Vagina (tissue), 2 donors: ENCODE measurements at places on chromosomes 16 and 17.

DNA sequence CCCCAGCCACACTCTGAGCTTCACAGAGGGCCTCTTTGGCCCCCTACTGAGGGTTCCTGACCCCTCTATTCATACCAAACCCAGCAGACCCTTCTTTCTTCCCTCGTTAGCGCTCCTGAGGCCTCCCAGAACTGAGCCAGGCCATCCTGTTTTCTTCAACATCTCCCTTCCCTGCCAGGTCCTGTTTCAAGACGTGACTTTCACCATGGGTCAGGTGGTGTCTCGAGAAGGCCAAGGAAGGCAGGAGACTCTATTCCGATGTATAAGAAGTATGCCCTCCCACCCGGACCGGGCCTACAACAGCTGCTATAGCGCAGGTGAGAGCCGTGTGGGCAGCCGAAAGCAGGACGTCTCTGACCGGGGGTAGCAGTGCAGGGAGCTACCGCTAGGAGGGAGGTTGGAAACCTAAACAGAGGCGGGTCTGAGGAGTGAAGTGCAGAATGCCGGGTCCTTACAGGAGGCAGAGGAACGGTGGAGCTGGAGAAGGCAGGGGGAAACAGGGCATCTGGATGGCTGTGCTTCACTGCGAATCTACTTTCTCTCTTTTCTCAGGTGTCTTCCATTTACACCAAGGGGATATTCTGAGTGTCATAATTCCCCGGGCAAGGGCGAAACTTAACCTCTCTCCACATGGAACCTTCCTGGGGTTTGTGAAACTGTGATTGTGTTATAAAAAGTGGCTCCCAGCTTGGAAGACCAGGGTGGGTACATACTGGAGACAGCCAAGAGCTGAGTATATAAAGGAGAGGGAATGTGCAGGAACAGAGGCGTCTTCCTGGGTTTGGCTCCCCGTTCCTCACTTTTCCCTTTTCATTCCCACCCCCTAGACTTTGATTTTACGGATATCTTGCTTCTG lies 1.3 kb upstream of the SENP3 start:
- H3K27ac ChIP-seq: peak overlapping the region; percentile 88
- H3K4me1 ChIP-seq: peaks cover 70% of the 10 kb centered on the region
- peak overlapping the region; percentile 82 for H3K4me3 ChIP-seq
- no peaks in the 10 kb centered on the region for H3K27me3 ChIP-seq

DNA sequence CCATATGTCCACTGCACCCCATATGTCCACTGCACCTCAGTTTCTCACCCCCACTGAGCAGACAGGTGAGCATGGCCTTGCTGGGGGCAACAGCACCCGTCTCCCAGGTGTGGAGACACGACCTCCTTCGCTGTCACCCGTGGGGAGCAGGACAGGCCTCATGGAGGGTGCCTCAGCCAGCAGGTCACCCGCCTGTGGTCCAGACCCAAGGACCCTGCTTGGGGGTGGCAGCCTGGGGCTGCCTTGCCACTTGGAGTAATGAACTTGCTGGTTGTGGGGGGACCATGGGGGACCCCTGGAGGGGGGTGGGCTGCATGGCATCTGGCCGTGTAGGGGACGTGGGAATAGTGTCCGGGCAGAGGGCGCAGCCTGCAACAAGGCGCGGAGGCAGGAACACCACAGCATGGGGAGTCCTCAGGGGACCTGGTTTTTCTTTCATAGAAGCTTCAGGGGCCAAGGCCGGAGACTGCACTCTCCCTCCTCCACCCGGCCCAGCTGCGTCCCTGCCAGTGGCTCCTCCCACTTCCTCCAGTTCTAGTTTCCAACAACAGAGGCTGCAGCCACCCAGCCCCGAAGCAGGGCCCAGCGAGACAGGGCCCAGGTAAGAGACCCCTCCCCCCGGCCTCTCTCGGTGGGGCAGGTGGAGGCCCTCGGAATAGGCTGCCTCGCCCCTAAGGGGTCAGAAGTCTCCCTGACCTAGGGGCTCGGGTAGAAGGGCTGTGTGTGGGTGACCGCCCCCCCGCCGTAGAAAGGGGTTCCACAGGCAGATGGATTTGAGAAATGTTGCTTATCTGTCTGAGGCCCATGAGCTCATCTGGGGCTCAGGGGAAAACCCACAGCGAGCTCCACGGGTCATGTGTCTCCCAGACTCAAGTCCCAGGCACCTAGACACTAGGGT lies at the start of gene NHLRC4:
TSS of gene NHLRC4 (plus strand) at position 531 of the 898 bp plus-strand sequence. CDS start 1,043 bp downstream, outside the sequence.
- H3K27me3 ChIP-seq: no peaks in the 10 kb centered on the region
- peaks cover 50% of the 10 kb centered on the region for H3K4me1 ChIP-seq
- H3K4me3 ChIP-seq: peak within 1 kb of the TSS; percentile 38
- peak within 1 kb of the TSS; percentile 30 for H3K27ac ChIP-seq

DNA sequence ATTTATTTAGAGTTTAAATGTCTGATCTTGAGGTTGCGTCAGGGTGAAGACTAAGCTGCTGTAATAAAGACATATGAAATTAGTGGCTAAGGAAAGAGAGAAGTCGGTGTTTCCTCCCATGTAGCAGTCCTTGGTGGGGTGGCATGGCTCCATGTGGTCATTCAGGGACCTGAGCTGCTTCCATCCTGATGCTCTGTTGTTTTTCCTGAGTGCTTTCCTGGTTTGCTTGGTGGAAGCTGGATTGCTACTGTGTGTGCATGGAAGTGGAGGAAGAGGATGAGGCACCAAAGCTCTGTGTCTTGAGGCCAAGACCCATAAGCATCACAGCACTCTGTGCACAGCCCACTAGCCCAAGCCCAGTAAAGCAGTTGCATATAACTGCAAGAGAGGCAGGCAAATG lies 241.8 kb upstream of the CACNG5 start:
- no peaks in the 10 kb centered on the region for H3K27me3 ChIP-seq
- DNase-seq: peak; percentile 70
- H3K27ac ChIP-seq: no peak overlapping the region
- H3K4me1 ChIP-seq: no peaks in the 10 kb centered on the region
- no peaks in the 10 kb centered on the region for H3K36me3 ChIP-seq

GRCh38 chr16:7746941-7747340 lies 414.3 kb downstream of the RBFOX1 start:
- H3K27me3 ChIP-seq: no peaks in the 10 kb centered on the region
- H3K36me3 ChIP-seq: no peaks in the 10 kb centered on the region

DNA sequence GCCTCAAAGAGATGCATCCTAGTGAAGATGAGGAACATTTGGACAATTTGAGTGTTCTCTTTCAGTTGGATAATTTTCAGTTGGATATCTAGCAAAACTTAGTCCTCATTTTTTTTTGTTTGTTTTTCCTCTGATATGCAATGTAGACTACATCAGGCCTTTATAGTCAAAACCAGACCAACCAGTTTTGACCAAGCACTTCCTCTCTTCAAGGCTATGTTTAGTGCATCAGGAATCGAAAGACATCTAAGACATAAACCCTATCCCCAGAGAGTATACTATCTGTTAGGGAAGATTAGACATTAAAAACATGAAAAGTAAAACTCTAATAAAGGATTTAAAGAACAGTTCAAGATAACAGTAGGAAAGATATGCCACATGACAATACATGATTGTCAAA lies 256.1 kb downstream of the IRX3 start:
- no peak for DNase-seq
- H3K4me3 ChIP-seq: no peak overlapping the region
- no peaks in the 10 kb centered on the region for H3K4me1 ChIP-seq
- H3K27me3 ChIP-seq: no peaks in the 10 kb centered on the region

DNA sequence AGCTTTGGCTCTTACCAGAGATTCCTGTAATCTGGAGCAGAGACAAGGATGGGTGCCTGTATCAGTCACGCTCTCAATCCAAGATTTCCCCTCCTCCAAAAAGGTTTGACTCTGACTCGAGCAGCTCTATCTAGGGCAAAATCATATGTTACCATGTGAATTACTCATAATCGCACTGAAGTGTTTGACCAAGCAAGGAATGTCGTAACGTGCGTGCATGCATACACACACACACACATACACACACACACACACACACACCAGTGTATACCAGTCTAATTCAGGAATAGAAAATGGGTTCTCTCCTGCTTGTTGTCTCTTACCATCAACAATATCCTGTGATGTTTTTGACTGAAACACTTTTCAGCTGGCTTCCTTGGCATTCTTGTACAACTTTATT lies 835.1 kb downstream of the KCNJ2 start:
- H3K4me1 ChIP-seq: no peaks in the 10 kb centered on the region
- H3K27me3 ChIP-seq: no peaks in the 10 kb centered on the region

DNA sequence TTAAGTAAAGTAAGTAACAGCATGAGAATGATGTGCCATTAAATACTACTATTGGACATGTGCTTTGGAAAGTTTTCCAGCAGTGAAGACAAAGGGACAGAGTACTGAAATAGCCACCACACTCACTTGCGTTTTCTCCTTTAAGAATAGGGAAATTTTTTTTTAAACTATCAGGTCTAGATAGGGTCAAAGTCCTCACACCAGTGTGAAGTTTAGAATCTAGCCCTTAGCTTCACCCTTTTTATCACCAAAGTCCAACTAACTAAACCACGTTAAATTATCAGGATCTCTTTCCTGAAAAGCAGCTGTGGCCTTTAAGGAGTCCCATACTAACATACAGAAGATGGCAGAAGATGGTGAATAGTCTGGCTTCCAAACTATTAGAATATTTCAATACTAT lies 180.9 kb downstream of the ZNF18 start:
- H3K27me3 ChIP-seq: no peaks in the 10 kb centered on the region
- no peaks in the 10 kb centered on the region for H3K4me1 ChIP-seq
- no peak for DNase-seq
- H3K4me3 ChIP-seq: no peak overlapping the region

GRCh38 chr17:57412520-57413096 lies 156.3 kb downstream of the MSI2 start:
- no peaks in the 10 kb centered on the region for H3K27me3 ChIP-seq
- DNase-seq: no peak
- no peak overlapping the region for H3K27ac ChIP-seq
- H3K4me1 ChIP-seq: no peaks in the 10 kb centered on the region
- no peak overlapping the region for H3K4me3 ChIP-seq
- no peaks in the 10 kb centered on the region for H3K36me3 ChIP-seq

- DNase-seq: no peak
- no peaks in the 10 kb centered on the region for H3K4me1 ChIP-seq
- H3K4me3 ChIP-seq: no peak overlapping the region
- H3K27ac ChIP-seq: no peak overlapping the region
These were observed 26.3 kb upstream of the ATP2A3 start for GRCh38 chr17:3990386-3991127.

DNA sequence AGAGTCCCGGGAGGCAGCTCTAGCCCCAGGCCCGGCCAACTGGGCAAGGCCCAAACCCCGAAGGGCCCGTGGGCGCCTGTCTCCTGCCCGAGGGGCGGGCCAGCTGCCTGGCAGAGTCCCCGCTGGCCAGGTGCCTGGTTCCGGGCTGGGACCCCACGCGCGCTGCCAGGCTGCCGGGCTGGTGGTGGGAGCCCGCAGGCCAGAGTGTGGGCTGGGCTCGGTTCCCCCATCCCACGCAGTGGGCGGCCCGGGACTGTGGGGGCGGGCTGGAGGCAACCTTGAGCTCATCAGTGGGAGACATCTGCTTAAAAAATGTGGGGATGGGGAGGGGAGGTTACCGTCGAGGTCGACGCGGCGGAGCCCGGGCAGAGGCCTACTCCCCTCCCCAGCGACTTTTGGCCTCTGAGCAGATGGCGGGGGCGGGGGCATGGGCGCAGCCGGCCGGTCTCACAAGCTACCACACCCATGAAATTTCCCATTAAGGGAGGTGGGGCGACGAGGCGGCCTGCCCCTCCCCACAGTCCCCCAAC lies 176.4 kb upstream of the GSE1 start:
- peak overlapping the region; percentile 91 for H3K27ac ChIP-seq
- peak overlapping the region; percentile 30 for H3K4me3 ChIP-seq
- no peak for DNase-seq
- no peaks in the 10 kb centered on the region for H3K36me3 ChIP-seq
- H3K4me1 ChIP-seq: peaks cover 31% of the 10 kb centered on the region
- no peaks in the 10 kb centered on the region for H3K27me3 ChIP-seq

DNA sequence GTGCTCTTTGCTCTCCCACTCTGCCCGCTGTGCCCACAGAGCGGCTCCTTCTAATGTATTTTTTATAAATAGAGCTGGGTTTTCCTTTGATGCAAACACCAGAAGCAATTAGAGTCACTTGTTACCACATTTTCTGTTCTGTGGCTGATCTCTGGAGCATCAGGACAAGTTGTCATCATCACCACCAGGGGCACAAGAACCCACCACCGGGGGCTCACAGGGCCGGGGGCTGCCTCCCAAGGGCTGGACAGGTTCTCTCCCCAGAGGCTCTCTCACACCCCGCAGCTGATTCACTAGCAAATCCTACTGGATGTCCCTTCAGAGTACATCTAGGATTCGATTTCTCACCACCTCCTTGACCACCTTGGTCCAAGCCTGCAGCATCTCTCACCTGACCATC lies 18.5 kb downstream of the C16orf82 start:
- H3K27ac ChIP-seq: no peak overlapping the region
- DNase-seq: no peak
- no peaks in the 10 kb centered on the region for H3K27me3 ChIP-seq
- H3K4me3 ChIP-seq: no peak overlapping the region
- H3K36me3 ChIP-seq: no peaks in the 10 kb centered on the region

GRCh38 chr16:89359264-89360147 lies 130.9 kb downstream of the ANKRD11 start:
- no peak overlapping the region for H3K27ac ChIP-seq
- no peak overlapping the region for H3K4me3 ChIP-seq
- peaks cover 83% of the 10 kb centered on the region for H3K4me1 ChIP-seq
- H3K36me3 ChIP-seq: no peaks in the 10 kb centered on the region
- DNase-seq: no peak

GRCh38 chr17:34859652-34860051 lies 101.6 kb downstream of the CCT6B start:
- no peaks in the 10 kb centered on the region for H3K36me3 ChIP-seq
- no peak for DNase-seq
- no peak overlapping the region for H3K4me3 ChIP-seq
- no peak overlapping the region for H3K27ac ChIP-seq

DNA sequence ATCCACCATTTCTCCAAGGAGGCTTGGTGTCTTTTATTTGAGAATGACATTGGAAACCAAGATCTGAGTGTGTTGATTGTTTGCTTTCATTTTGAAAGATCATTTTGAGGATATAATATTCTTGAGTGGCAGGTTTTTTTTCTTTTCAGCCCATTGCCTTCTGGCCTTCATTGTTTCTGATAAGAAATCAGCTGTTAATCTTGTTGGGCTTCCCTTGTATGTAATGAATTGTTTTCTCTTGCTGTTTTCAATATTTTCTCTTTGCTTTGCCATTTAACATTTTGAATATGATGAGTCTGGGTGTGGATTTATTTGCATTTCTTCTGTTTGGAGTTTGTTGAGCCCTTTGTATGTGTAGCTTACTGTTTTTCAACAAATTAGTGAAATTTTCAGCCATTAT lies 22.0 kb downstream of the PRSS54 start:
- H3K4me3 ChIP-seq: no peak overlapping the region
- no peaks in the 10 kb centered on the region for H3K4me1 ChIP-seq
- no peak for DNase-seq
- H3K27me3 ChIP-seq: no peaks in the 10 kb centered on the region
